ENCODE measurements at places on chromosomes 5 and 9.

DNA sequence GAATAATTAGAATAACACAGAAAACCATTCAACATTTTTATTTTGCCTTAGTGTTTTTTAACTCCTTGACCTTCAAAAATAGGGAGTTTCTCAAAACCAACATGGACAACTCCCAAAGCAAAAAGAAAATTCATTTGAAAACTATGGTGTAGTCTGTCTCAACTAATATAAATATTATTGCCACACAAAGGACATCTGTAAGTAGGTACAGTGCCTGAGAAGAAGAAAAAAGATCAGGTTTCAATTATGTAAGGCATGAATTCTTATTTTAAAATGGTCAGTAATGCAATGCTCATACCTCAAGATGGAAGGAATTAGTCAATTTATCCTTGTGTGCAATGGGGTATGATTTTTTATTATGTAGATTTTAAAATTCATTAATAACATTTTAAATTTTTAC lies 109.6 kb upstream of the CNTLN start:
- DNase-seq: no peak

DNA sequence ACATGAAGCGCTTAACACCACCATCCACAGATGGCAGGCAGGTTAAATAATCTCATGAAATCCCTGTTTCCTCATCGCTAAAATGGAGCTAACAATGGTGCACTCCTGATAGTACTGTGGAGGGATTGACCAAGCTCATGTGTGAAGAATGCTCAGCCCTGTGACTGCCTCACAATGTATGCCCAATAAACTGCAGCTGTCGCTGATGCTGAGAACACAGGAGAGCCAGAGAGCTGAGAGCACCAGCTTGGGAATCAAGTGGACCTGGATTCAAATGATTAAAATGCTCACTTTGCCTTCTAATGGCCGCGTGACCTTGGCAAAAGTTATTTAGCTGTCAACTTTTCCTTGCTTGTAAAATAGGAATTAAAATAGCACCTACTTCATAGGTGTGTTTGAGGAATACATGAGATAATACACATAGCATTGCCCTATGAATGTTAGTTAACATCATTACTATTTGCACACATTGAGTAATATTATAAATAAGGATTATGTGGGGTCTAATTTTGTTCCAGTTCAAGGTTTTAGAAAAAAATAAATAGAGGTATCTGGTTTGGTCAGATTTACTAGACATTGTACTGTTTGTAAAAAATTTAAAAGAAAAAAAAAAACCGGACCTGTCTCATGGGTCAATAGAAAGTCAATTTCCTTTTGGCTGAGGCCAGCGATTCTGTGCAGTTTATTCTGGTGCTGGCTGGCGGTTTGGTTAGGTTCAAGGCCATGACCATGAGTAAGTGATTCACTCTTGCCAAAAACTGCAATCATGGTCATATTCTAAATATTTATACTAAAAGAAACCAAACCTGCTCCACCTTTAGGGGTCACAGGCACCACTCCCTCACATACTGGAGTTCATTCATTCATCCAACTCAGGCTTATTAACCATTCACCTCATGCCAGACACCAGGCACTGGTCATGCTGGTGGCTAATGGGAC lies 101.3 kb downstream of the SH3TC2 start:
- no peak for DNase-seq

- DNase-seq: no peak
Observed at GRCh38 chr5:160470437-160471361, 49.0 kb downstream of the PTTG1 start.

GRCh38 chr9:8703904-8704303 lies 904.3 kb upstream of the DMAC1 start:
- DNase-seq: no peak

- no peak for DNase-seq
Observed at GRCh38 chr9:123418506-123418905, 62.5 kb downstream of the CRB2 start.

Measured in NCI-H1048 (cell line).